Activated gamma-delta T cell treated with anti-CD3 and anti-CD28 coated beads, Interleukin-2, amount 50 U/mL, for 16 hours (primary cell): ENCODE measurements at places on chromosomes 2 and 18.

DNA sequence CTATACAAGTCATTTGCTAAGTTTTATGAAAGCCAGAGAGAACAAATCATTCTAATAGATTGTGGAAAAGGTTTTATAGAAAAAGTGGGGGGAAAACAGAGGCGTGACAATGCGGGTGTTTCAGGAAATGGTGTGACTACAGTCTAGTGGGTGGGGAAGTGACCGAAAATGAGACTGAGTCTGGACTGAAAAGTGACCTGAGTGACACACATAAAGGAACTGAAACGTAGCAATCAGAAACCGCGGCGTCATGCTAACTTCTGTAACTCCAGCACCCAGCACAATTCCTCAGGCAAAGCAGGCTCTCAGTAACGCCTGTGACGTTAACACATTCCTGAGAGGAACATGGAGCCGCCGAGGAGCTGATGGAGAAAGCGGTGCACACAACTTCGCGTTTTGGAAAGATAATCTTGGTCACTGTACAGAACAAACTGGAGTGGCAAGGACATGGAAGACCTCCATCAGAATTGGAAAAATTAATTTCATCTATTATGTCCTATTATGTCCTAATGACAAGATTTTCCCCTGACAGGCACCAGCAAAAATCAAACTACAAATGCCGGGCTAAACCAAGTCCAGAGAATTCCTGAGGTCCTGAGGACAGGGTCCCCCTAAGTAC lies 1.4 kb upstream of the CD226 start:
- no peak for DNase-seq

- DNase-seq: no peak
Measured at GRCh38 chr2:88760819-88761598, 69.5 kb downstream of the RPIA start.

GRCh38 chr2:239241431-239241960 lies 159.3 kb downstream of the HDAC4 start:
- no peak for DNase-seq

GRCh38 chr2:4381773-4382172 lies 678.4 kb downstream of the DCDC2C start:
- DNase-seq: no peak

DNA sequence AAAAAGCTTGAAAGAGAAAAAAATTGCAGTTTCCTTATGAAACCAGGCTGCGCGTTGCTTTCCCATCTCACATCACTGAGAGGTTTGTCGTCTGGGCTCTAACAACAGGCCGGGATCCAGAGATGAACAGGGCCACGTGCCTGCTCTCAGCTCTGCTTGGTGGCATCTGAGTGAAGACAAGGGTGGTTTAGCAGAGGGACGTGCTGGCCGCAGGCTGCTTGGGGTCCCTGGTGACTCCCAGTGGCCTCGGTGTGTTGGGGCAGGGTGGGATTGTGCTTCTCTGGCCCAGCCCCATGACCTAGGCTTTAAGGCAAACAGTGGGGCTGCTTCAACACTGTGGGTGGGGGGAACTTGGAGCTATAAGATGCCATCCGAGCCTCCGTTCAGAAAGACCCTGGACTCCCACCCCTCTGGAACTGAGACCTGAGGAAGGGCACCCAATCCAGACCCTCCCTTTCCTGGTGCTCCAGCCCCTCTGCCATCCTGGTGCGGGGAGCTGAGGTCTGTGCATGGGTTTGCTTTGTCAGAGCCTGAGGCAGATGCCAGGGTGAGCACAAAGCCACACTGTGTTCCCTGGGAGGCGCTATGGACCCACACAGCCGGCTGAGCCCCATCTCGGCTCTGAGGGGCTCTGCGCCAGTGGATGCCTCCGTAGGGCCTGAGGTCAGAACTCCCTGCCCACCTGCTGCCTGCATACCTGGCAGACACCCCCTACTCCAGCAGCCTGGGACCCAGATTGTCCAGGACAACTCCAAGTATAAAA lies 18.4 kb upstream of the HPCAL1 start:
- DNase-seq: no peak

GRCh38 chr2:149080971-149081370 lies 42.5 kb downstream of the LYPD6B start:
- DNase-seq: no peak

GRCh38 chr18:24010673-24011072 lies 3.9 kb upstream of the TTC39C start:
- no peak for DNase-seq

DNA sequence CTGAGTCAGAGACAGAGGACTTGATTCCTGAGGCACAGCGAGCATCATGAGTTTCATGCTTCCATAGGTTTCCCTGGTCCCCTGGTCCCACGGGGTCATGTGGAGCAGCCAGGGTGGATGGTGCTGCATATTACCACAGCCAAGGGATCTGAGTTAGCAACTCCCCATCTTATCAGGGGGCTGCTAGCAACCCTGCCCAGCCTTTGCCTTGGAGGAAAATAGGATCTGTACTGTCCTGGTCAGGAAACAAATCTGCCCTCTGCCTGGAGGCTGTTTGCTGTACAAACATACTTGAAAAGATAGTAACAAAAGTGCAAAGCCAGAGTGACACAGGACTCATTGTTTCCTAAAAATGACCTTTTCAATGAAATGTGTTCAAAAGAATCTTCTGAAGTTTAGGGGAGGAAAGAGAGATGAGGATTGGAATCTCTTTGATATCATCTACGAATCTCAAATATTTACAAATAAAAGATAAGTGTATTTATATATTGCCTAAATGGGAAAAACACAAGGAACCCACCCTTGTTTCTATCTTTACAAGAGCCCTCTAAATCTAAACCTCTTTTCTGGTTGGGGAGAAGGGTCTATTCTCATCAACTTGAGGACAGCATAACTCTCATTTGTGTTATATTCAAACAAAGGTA lies 194.8 kb downstream of the CD226 start:
- no peak for DNase-seq
